ENCODE measurements at places on chromosomes 6 and 20.

DNA sequence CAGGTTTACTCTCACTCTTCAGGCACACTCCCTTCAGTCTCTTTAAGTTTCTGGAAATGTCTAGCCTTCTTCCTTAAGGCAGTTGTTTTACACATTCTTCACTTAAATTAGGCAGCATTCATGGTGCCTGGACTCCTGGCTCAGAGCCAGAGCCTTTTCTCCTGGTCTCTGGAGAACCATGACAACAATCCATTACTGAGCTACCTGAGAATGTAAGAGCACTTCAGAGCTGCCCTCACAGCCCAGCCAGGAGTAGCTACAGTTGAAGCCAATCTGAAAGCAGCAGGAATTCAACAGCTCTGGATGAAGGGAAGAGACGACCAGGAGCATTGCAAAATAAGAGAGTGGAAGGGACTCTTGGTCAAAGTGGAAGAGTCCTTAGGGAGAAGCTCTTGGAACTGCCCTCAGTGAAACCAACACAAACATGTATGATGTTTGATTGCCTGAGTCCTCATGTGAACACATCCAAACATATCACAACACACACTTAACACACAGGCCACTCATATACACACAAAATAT is 416.8 kb upstream of the SPTLC3 start:
- DNase-seq, result no peak

DNA sequence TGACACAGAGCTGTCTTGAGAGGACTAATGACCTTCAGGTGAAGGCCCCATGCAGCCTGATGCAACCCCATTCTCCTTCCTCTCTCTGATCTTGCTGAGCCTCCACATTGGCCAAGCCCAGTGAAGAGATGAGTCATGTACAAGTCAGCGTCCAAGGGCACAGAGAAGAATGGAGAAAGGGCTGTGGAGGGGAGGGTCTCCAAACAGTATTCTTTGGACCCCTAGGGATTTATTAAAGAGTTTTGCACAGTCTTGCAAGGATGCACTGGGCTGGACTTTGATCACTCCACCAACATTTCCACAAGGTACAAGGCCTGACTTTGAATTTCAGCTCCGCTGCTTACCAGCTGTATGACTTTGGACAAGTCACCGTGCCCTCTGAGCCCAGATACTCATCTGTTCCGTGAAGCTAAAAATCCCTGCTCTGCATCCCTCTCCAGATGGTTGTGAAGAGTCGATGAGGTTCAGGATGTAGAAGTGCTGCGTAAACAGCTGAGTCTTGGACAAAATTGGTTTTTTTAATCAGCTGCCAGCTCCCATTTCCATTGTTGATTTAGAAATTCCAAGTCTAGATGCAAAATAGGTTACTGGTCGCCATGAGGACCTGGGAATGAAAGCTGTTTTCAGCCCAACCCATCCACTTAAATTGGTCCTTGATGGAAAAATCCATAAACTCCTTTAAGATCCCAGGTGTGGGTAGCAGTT is 14.1 kb upstream of the KCNG1 start:
- DNase-seq, result no peak

DNA sequence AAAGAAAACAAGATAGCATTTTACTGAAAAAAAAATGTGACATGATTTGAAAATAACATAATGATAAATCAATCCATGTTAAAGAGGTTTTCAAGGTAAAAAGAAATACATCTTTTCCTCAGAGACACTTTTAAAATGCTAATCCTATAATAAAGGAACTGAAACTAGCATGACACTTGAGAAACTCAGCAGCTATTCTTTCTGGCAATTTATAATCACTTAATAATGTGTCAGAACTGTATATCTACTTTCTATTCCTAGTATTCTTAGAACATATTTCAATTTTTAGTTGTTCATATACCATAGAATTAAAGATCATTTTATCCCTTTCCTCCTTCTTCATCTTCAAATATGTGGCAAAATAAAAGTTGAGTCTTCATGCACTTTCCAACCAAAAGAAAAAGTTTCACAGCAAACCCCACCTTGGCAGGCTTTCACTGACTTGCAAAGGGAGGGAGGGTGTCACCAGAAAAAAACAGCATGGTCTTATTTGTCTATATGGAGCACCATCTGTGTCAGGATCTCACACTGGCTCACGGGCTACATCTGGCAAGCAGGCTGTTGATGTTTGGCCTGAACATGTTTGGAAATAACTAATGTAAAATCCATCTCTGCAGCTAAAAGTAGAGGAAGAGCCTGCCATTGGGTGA is 48.5 kb downstream of the FHL5 start:
- DNase-seq, result no peak

DNA sequence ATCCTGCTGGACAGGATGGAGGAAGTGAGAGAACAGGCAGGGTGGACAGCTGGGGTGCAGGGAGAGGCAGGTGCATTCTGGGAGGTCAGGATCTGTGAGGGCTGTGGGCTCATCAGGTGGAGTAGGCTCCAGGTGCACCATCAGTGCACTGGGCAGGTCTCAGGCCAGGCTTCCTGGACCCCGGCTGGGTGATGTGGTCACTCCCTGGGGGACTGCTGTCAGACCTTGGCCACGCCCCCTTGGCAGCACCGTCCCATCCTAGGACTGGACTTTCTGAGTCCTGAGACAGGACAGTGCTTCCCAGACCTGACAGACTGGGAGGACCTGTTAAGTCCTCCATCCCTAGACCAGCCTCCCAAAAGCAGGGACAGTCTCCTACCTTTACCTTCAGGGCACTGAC is 626.7 kb upstream of the DEFB115 start:
- DNase-seq, result no peak

- no peak for DNase-seq
Observed at GRCh38 chr6:17390276-17390675, 3.1 kb upstream of the CAP2 start.

DNA sequence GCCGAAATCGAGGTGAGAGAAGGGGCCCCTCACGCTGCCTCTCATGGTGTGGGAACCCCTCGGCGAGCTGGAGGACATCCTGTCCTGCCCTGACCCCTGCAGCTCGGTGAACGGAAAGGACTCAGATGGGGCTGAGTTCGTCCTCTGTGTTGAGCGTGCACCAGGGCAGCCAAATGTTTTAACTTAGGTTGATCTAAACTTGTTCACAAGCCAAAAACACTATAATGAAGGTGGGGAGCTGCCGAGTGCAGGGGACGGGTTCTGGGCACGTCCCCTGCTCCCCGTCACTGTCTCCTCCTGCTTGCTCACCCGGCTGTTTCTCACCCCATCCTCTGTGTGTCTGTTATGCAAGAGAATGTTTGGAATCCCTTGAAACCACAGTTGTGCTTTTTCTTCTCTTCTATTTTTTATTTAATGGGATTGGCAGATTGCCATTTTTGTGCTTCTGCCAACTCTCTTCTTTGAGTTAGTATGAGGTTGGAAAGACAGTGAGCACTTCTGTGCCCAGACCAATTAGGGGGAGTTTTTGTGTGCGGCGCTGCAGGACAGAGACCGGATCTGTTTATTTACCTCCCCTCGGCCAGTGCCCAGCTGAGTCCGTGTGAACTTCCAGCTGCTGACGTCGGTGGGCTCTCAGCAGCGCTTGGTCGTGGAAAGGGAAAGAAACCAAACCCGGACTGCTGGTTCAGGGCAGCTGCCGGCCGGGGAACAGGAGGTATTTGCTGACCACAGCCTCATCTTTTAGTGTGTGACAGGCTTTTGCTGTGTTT is 158.1 kb downstream of the DTNBP1 start:
- no peak for DNase-seq

DNA sequence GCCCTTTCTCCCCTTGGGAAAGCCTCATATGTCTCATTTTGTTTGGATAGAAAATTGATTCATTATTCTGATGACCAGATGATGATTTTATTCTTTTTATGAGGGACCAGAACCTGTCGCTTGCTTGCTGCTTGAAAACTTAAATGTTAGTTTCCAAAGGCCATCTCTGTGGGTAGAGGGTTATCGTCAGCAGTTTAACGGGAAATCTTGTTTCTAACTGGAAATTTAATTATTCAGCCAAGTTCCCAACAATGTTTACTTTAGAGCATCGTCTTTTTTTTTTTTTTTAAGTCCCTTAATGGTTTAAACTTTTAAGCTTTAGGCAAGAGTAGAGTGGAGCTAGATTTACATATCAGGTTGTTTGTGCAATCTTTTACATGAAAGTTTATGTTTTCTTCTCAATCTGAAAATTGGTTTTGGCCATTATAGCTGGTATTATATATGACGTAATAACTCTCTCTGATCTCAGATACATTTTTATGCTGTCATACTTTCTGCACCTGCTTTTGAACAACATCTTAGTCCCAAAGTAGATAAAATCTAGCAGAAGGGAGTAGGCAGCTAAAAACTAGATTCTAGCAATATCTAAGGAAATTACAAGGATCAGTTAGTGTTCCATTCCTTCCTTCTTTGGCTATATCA is 93.9 kb downstream of the FOXO3 start:
- no peak for DNase-seq

GRCh38 chr6:87482366-87482765 is 9.6 kb downstream of the SLC35A1 start:
- no peak for DNase-seq
